Activated CD8-positive, alpha-beta memory T cell treated with anti-CD3 and anti-CD28 coated beads for 1 hour (primary cell): ENCODE measurements at places on chromosomes 12 and 14.

DNA sequence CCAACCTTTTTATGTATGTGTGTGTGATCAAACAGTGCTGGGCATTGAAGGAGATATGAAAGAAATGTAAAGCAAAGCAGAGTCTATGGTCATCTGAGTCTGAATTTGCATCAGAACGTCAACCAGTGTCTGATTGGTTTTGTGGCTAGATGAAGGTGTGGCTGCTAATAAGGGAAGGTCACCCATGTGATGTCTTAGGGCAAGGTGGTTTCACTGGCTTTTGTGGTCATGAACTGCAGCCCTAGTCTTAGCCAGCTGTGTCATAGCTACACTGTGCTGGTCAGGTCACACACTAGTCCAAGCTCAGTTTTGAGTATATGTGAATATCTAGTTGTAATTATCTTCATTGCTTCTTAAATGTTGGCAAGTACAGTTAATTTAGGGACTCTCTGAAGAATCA, 105.8 kb downstream of the TGFB3 start:
- no peak for DNase-seq

GRCh38 chr14:52801014-52801712, 9.8 kb upstream of the GNPNAT1 start:
- DNase-seq, result no peak

DNA sequence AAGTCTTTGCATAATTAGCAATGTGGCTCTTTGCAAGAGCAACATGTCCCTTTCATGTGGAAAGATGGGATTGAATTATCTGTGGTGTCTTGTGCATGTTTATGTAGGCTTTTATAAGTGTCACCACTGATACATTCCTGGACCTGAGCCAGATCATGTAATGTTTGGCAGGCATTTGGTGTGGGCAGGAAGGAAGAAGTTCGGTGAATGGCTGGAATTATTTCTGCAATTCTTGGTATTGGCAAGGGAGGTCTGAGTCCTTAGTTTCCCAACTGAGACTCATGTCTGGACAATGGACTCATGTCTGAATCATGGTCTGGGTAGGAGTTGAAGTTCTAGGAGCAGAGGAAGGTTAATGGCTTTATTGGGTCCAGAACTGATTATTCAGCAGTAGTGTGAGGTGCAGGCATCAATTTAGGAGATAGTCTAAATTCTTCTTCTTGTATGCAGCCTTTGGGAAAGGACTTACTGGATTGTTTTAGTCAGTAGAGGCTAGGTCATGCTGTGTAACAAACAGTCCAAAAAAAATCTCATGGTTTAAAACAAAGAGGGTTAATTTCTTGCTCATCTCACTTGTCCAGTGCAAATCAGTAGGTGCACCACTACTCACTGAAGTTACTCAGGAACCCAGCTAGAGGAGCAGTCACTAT, 186.5 kb upstream of the LHX5 start:
- DNase-seq, result no peak

GRCh38 chr12:71558445-71558844, 105.2 kb downstream of the ZFC3H1 start:
- DNase-seq, result no peak

- no peak for DNase-seq
Measured at GRCh38 chr12:56804169-56804568, 41.0 kb downstream of the HSD17B6 start.

- DNase-seq, result no peak
Measured at GRCh38 chr12:89080793-89081465, 271.4 kb downstream of the DUSP6 start.

GRCh38 chr12:87025976-87026375, 769.8 kb upstream of the MGAT4C start:
- no peak for DNase-seq

- no peak for DNase-seq
Measured at GRCh38 chr14:50530358-50530757, 2.0 kb downstream of the MAP4K5 start.

DNA sequence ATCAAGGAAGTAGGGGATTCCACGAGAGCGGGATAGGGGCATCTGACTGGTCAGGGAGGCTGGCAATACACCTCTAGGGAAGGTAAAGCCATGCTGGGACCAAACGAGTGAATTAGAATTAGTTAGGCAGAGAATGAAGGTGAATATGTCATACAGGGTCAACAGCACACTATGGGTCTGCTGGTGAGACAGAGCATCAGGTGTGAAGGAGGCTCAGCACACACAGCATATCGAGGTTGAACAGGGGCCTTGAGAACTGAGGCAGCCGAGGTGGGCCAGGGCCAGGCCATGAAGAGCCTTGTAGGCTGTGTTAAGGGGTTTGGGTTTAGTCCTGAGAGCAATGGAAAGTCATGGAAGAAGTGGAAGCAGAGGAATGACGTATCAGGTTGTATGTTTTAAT, 137.8 kb downstream of the PRKCH start:
- DNase-seq, result no peak

DNA sequence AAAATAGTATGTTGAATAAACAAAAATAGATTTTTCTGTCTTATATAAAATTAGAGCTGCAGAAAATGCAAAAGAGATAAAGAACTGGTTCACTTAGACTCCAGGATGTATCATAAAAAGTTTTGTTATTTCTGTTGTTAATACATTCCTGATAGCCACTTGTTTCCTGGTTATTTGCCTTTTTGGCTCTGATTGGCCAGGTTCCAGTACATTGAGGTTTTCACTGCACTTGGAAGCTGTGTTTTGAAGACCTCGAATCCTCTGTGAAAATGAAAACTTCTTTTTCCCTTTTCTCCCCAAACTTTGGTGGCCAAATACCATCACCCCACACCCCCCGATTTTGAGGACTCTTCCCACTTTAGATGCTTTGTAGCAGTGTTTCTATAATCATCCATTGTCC, 525.3 kb downstream of the MED13L start:
- no peak for DNase-seq

DNA sequence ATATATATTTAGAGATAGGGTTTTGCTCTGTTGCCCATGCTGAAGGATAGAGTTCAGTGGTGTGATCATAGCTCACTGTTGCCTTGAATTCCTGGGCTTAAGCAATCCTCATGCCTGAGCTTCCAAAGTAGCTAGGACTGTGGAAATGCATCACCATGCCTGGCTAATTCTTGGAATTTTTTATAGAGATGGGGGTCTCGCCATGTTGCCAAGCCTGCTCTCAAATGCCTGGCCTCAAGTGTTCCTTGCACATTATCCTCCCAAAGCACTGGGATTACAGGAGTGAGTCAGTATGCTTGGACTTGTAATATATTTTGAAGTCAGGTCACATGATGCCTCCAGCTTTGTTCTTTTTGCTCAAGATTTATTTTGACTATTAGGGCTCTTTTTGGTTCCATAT, 178.0 kb downstream of the RPAP3 start:
- DNase-seq, result no peak

DNA sequence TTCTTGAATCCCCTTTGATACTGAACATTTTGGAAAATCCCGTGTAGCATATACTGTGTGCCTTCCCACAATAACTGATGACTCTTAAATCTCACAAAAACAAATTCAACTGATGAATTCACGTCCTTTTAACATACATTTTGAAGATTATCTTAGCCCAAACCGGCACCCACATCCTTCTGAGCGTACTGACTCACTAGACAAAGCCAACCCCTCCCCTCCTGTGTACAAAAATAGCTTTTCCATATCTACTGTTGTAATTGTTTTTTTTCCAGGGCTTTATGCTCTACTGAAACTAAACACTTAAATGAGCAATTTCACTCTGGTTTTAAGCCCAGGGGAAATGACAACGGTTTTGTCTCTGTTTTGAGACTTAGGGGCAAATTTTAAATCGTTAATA, 109.4 kb upstream of the ATF7IP start:
- DNase-seq, result no peak

DNA sequence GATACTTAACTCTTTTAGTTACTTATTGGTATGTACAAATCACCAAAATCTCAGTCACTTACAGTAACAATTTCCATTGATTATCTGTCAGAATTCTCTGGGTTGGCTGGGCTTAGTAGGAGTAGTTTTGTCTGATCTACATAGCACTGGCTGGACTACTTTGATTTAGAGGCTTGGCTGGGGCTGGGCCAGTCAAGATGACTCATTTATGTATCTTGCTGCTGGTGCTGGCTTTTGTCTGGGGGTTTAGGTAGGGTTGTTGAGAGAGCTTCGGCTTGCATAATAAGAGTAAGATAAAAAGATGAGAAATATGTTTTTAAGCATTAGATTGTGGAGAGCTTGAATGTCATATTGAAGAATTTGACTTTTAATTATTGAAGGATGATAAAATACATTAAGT, 1093.7 kb downstream of the SLC6A15 start:
- no peak for DNase-seq

DNA sequence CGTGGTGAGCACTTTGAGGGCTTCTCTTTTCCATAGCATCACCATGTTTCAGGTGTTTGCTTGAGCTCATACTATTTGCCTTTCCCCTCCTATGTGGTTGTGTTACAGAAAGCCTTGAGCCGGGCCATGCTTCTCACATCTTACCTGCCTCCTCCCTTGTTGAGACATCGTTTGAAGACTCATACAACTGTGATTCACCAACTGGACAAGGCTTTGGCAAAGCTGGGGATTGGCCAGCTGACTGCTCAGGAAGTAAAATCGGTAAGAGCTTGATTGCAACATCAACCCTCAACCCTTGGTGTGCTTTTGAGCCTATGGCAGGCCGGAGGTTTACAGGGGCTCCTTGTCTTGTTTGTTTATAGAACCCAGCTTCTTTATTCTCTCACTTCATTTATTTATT, 8.1 kb downstream of the LETMD1 start:
- DNase-seq, result no peak

DNA sequence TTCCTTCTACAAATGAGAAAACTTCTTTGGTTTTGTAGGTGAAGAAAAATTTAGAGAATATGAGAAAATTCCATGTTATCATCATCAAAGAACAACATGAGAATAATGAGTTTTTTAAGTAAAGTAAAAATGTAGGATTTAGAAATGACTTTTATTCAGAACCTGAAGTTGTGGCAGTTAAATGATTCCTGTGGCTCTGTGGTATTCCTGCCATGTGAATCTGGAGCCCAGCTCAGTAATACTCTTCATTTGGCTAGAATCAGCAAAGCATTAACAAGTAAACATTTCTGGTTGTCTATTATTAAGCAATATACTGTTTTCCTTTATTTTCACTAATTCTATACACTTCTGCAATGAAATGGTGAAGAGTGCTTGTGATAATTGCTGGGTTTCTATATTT, 95.6 kb upstream of the E2F7 start:
- no peak for DNase-seq

GRCh38 chr14:104282332-104283196, 144.2 kb downstream of the KIF26A start:
- no peak for DNase-seq

DNA sequence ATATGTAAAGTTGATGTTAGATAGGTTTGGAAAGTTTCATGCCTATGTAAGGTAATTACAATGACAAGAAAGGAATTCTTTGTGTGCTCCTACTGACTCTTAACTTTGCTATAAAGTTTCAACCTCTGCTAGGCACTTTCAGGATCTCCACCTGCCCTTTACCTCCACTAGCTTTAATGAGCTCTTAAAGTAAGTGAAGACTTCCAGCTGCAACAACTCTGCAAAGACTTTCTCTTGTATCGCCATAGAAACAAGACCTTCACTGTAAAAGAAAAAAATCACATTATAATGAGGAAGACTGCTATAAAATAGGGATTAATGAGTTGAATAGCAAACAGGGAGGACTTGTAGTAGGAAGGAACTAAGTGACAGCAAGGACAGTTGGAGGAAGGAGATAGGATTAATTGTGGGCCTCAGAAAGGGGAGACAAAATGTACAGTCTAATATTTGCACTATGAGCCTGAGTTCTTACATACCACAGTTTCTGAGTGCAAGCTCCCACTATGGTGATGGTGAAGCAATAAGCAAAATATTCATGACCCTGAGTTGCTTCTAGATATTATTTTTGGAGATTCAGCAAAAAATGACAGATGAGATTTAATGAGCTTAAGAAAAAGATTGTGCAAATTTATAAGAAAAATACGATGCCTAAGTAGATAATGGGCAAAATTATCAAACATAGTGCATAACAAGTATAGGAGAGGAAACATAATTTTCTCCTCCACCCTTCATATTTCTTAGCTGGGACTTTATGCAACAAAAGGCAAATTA, 66.7 kb downstream of the DHRS2 start:
- no peak for DNase-seq

- no peak for DNase-seq
Measured at GRCh38 chr12:13116259-13116658, 12.8 kb upstream of the GSG1 start.

DNA sequence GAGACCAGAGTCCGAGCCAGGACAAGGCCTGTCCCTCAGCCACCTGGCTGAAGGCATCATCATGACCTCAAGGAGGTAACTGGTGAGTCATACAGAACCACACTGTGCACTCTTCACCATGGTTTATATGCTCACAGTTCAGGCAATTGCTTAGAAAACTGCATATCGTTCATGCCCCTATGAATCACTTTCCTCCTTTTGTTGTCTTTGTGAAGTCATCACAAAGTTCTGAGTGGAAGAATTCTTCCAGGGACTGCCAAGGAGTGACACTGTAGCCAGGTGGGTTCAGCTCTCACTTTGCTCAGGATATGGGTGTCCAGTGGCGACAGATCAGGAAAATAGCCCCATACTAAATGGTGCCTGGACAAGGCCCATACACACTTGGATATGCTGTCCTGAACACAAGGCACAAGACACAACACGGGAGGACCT, 92.5 kb downstream of the DPF3 start:
- no peak for DNase-seq

DNA sequence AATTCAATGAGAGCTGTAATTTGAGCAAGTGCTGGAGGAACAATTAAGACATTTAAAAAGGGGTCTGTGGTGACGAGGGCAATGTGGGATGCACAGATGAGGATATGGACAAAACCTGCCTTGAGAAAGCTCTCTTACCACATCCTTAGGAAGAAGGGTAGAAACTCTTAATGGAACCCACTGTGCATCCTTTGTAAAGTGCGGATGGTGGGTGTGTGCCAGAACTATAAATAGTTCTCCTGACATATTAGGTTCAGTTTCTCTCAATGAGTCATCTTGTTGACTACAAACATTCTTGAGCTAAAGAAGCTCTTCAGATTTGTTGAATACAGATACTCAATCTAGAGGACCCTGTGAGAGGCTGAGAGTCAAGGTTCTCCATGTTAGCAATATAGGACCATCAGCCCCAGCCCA, 106.1 kb upstream of the ANO4 start:
- DNase-seq, result no peak

DNA sequence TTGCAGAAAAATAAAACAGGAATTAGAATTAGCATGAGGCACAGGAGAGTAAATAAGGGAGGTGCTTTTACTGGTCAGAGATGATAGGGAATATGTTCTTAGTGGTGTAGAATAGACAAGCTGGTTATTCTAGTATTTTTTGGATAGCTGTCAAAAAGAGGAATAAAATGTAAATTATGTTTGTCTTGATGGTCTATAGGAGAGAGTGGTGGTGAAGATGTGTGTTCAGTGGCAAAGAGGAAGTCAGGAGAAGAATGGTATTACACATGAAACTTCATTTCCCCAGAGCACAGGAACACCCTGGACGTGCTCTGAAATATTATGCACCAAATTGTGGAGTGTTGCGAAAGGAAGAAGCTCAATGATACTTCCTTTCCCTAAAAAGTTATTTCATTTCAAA, 27.8 kb downstream of the MUCL1 start:
- DNase-seq, result no peak
